ENCODE measurements at places on chromosomes 12 and 14.

DNA sequence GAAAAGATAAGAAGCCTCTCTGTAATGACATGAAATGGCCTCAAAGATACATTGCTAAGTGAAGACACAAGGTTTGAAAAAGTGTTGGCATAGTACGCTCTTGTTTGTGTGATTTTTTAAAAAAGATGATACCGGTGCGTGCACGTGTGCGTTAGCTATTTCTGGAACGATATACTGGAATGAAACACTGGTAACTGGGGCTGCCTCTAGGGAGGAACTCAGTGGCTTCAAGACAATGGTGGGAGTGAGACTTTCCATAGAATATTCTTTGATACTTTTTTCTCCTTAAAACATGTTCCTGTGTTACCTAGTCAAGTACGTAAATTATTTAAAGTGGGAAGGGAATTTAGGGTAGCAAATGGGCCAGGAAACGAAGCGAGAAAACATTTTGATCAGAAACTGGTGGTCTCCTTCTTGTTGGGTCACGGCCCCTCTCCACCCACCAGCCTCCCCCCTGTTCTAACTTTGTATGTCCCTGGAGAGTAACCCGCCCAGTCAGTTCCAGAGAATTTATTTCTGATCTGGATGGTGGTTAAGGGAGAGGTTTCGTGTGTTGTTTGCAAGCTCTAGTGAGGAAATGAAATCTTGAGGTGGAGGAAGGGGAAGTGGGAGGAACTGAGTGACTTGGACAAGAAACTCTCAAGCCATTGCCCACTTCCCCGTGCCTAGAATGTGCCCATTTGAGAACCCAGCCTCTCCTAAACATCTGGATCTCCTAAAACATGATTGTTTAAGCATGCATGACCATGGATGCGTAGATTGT lies 6.6 kb downstream of the FGF6 start:
- DNase-seq: no peak

DNA sequence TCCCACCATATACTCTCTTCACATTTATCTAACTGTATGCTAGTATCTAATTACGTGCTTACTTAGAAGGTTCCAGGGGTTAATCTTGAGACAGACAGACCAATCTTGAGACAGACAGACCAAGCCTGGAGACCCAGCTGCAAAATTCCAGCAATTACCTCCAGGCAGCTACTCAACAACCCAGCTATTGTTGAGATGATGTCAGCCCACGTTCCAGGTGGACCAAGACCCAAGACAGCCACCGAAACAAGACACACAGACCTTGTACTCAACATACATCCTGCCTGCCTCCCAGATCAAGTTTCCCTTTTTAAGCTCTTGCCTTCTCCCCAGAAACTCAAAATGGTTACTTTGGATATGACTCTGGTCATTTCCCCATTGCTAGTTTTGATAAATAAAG lies 64.9 kb upstream of the VASH1 start:
- DNase-seq: no peak

DNA sequence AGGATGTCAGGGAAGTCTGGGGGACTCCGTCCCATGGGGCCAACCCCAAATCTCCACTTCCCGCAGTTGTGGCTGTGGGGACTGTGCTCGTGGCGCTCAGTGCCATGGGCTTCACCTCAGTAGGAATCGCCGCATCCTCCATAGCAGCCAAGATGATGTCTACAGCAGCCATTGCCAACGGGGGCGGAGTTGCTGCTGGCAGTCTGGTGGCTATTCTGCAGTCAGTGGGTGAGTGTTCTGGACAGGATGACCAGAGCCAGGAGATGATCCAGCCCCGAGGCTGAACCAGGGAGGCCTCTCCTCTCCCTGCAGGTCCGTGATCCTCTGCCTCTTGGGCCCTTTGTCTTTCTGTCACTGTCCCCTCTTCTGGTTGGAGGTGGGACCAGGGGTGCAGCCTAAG lies 8.8 kb upstream of the IFI27 start:
- DNase-seq: no peak

DNA sequence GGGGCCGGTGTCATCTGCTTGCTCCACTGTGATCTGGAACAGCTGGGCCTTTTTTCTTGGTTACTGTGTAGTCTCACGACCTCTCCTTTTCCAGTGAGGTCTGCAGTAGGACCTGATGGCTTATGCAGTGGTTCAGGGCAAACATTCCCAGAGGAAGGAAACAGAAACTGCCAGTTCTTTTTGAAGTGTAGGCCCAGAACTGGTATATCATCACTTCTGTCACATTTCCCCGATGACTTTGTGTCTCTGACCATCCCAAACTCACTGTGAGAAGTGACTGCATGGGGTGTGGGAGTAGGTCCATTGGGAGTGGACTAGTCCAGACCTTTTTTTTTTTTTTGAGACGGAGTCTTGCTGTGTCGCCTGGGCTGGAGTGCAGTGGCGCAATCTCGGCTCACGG lies 38.4 kb downstream of the RCOR1 start:
- DNase-seq: no peak

DNA sequence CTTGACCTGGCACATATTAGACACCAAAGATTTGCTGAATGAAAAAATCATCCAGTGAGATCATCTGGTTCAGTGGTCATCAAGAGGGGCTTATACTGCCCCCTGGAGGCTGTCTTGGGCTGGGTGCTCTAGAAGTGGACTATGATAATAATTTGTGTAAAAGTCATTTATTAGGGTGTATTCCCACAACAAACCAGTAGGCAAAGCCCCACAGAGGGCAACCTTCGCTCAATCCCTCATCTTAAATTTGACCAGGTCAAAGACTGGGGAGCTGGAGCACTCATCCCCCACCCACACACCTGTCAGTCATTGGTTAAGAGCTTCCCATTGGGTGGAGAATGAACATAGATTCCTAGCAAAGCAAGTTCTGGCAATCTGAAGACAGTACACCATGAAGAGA lies 20.0 kb upstream of the FICD start:
- peak; percentile 34 for DNase-seq

DNA sequence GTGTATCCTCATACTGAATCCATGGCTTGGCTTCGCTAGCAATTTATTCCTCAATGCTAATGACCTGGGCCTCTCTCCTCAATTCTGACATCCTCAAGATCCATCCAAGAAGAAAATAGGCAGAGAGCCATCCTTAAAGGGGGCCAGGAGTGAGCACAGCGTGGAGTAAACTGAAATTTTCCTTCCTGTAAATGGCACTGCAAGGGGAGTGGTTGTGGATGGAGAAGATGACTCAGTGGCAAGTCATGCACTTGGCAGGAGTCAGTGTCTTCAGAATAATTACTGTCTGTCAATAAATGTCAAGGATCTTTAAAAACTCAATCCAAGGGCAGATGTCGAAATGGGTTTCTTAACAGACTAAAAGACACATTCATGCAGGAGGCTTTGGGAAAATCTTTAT lies 88.0 kb upstream of the TMEM132C start:
- peak; percentile 3 for DNase-seq

DNA sequence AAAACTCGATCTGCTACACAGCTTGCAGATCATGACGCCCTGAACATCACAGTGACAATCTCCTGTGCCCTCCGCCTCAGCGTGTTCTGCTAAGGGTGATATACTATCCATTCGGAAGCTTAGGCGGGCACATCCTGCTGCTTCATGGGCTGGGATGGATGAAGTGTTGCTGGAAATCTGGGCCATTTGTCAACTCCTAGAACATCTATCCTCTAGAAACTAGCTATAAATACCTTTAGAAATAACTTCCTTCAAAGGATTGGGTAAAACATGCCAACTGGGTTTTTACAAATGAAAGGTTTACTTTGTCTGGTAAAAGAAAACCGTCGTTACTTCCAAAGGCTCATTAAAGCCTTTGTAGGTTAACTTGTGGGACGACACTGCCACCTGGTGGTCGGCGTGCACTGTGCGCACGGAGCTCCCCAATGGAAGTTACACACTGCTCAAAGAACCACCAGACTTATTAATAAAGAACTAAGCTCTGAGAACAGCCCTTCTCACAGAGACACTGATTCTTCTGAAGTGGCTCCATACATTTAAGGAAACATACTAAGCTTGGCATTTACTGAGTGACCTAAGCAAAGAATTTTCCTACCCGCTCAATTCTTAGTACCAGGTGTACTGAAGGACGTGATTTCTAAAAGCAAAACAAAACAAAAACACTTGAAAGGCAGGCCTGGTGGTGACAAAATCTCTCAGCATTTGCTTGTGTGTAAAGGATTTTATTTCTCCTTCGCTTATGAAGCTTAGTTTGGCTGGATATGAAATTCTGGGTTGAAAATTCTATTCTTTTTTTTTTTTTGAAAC lies 21.6 kb upstream of the CACNA2D4 start:
- peak; percentile 65 for DNase-seq

DNA sequence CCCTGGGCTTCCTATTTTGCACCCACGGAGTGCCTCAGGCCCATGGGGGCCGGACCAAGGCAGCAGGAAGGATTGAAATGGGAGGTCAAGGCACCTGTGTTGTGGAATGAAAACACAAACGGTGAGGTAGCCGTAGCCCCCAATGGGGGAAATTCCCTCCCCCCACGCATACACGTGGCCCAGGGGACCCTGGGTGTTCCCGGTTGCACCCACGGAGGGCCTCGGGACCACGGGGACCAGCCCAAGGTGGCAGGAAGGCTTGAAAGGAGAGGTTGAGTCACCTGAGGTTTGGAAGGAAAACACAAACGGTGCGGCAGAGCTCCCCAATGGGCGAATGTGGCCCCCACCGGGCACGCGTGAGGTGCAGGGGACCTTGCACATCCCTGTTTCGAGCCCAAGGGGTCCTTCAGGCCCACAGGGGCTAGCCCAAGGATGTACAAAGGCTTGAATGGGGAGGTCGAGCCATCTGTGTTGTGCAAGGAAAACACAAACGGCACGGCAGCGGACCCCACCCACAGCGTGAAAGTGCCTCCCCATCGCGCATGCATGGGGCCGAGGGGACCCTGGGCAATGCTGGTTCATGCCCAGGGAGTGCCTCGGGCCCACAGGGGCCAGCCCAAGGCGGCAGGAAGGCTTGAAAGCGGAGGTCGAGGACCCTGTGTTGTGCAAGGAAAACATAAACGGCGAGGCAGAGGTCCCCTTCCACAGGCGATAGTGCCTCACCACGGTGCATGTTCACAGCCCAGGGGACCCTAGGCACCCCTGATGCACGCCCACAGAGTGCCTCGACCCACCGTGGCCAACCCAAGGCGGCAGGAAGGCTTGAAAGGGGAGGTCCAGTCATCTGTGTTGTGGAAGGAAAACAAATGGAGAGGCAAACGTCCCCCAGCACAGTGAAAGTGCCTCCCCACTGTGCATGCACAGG lies 376.7 kb downstream of the ALG10 start:
- DNase-seq: no peak

DNA sequence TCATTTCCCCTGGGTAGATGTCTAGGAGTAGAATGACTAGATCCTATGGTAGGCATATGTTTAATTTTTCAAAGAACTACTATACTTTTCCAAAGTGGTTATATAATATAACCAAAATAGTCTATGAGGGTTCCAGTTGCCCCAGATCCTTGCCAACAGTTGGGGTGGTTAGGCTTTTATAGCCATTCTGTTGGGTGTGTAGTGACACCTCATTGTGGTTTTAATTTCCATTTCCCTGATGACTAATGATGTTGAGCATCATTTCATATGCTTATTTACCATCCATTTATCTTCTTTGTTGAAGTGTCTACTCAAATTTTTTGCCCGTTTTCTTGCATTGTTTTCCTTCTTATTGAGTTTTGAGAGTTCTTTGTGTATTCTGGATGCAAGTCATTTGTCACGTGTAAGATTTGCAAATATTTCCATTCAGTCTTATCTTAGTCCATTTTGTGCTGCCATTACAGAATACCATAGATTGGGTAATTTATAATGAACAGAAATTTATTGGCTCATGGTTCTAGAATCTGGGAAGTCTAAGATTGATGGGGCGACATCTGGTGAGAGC lies 4.7 kb downstream of the SYNE2 start:
- peak; percentile 23 for DNase-seq

GRCh38 chr12:82781309-82781997 lies 94.7 kb downstream of the TMTC2 start:
- DNase-seq: peak; percentile 42

GRCh38 chr12:76337583-76337982 lies 10.6 kb downstream of the BBS10 start:
- peak; percentile 45 for DNase-seq

- DNase-seq: no peak
Observed at GRCh38 chr12:93870020-93870795, 193.0 kb downstream of the CRADD start.

Data from RPMI7951 (cell line).